Inflammatory macrophage treated with lipopolysaccharide for 4 hours (primary cell): ENCODE measurements at places on chromosomes 5 and 9.

- DNase-seq = no peak
These were observed 496 bp downstream of the TLX3 start for GRCh38 chr5:171309276-171310211.

- DNase-seq = no peak
These were observed 3.9 kb upstream of the PCYOX1L start for GRCh38 chr5:149353911-149354310.

- DNase-seq = peak; percentile 32
These were observed 120.9 kb downstream of the WNK2 start for GRCh38 chr9:93304574-93305496.

DNA sequence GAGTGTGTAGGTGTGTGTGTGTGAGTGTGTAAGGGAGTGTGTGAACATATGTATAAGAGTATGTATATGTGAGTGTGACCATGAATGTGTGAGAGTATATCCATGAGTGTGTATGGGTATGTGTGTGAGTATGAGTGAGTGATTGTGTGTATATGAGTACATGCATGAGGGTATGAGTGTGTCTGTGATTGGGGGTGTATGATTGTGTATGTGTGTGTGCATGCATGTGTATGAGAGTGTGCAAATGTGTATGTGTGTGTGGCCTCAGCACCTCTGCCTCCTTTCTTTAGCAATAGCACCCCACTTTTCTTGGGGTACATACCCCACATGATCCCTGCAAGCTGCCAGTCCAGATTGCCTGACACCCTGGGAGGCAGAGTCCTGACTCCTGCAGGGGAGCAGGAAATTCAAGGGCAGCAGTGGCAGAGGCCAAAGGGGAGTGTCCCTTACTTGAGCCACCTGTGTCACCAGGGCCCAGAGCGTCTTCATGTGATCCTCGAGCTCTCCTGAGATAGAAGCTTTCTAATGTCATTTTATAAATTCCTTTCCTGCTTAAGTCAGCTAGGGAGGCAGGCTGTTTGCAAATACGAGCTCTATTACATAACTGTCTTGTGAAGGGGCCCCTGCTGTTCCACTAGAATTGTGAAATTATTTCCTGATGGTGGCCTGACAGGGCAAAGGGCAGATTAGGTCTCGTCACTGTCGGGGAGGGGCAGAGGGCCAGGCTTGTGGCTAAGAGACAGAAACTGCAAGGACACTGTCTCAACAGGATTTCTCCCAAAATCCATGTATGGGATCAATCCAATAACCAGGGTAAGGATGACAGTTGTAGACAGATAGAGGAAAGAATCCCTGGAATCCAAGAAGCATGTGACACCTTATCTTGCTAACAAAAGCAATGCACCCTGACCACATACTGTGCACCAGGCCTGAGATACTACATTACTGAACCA lies 389.1 kb downstream of the GADD45G start:
- DNase-seq = peak; percentile 97

- DNase-seq = peak; percentile 80
These were observed 68.7 kb downstream of the ACTL7B start for GRCh38 chr9:108786901-108787689.

GRCh38 chr5:54001976-54002775 lies 308.2 kb downstream of the ARL15 start:
- peak; percentile 45 for DNase-seq

DNA sequence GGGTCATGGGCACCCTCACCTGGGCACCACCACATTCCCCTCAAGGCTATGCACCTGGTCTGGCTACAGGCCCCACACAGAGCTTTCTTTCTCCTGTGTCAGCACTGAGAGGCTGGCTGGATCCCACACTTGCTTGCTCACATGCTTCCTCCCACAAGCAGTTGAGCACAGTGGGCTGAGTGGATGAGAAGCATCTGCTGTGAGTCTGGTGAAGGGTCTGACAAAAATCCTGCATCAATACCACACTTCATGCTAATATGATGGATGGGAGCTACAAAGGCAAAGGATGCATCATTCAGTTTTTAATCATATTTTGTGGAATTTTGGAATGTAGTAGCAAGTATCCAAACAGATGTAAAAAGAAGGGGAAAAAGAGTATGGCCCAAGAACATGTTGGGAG lies 830.8 kb upstream of the PTPRD start:
- DNase-seq = no peak
